ENCODE measurements at places on chromosomes 2 and 18.

GRCh38 chr18:42048158-42048557, 93.1 kb downstream of the PIK3C3 start:
- DNase-seq, result no peak

- no peak for DNase-seq
Observed at GRCh38 chr2:148666555-148666954, 22.0 kb downstream of the EPC2 start.

DNA sequence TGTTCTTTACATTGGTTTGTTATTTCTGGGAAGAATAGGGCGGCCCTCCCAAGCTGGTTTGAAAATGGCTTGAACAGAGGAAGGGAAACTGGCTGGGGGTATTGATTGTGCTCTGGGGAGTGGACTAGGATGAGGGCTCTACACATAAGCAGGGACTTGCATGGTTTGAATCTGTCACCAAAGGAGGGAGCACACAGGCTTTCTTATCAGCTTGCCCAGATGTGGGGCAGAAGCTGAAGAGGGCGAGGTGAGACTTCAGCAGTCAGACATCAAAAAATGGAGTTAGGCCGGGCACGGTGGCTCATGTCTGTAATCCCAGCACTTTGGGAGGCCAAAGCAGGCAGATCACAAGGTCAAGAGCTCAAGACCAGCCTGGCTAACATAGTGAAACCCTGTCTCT, 7.2 kb upstream of the RAB12 start:
- DNase-seq, result no peak

DNA sequence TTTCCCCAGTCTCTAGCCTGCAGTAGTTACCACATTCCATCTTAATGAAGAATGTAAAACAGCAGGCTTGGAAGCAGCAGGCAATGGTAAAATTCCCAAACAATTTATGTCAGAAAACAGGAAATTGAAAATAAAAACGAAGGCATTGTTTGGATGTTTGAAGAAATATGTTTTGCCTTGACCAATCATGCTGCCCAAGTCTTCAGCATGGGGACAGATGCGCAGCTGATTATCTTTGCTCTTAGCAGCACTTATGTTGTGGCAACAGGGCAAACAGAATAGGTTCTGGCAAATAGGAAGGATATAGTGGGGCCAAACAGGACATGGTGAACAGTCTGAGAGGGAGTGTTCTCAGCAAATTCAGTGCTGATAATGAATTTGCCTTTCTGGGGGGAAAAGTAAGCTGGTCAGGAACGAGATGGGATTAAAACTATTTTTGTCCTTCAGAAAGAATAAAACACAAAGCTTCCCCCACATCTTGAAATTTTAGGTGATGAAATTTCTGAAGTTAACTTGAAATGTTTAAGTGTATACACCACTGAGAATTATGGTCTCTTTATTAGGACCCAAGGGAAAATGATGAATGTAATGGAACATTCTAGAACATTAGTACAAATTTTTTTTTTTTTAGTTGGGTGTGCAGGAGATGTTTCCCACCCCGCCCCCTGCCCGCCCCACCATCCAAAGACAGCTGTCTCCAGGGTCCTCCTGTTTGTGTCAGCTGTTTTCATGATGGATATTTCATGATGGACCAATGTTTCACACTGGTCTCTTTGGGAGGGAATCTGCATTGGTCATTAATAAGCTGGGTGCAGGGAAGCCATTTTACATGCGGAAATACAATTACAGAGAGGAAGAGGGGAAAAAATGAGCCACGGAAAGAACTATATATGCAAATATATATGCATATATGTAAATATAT, 239.5 kb upstream of the REV1 start:
- DNase-seq, result no peak

GRCh38 chr2:213757525-213757924, 473.3 kb downstream of the SPAG16 start:
- no peak for DNase-seq

DNA sequence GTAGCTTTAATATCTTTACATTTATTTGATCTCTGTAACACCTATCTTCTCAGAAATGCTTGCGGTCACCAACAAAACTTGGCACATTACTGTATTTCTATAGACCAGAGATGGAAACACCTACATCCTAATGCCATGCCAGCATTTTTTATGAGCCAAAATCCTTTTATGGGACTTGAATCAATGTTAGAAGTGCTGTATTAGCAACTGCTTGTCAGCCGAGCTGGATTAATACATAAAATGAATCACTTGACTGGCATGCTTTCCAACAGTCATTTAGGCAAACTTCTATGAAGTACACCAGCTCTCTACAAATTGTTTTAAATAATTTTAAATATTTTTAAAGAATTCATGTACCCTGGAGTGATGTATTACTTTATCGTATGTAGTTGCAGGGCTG, 272.9 kb upstream of the NRP2 start:
- DNase-seq, result no peak

- DNase-seq, result no peak
Observed at GRCh38 chr2:122486705-122487415, 731.4 kb downstream of the TSN start.

DNA sequence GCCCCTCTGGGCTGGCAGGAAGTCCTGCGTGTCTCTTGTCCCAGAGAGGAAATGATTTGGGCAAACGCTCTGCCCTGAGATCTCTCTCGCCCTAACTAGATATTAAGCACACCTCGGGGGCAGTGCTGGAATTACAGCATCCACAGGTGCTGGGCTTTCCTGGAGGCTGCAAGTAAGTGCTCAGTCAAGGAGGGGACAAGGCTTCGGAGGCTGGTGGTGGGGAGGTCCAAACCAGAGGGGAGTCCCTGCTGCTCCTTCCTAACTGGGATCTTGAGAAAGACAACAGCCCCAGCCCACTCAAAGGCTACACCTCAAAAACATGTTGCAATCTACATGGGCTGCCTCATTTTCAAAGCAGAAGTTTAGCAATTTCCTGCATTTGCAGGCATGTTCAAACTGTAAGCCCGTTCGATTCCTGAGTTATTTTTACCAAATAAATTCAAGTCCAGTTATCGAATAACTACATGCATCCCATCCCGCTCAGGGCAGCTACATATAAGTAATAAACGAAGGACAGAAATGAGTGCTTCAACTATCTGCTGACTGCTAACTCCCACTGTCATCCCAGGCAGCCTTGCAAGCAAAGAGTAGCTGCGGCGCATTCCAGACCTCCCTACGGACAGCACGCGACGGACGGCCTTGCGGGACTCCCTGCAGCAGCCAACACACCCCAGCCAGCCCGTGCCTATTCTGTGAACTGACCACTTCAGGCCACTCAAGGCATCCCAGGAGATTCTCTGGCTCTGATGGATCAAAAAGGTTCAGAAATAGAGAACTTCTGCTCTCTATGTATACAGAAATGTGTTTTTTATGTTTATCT, 27.5 kb downstream of the ZNF516 start:
- no peak for DNase-seq

DNA sequence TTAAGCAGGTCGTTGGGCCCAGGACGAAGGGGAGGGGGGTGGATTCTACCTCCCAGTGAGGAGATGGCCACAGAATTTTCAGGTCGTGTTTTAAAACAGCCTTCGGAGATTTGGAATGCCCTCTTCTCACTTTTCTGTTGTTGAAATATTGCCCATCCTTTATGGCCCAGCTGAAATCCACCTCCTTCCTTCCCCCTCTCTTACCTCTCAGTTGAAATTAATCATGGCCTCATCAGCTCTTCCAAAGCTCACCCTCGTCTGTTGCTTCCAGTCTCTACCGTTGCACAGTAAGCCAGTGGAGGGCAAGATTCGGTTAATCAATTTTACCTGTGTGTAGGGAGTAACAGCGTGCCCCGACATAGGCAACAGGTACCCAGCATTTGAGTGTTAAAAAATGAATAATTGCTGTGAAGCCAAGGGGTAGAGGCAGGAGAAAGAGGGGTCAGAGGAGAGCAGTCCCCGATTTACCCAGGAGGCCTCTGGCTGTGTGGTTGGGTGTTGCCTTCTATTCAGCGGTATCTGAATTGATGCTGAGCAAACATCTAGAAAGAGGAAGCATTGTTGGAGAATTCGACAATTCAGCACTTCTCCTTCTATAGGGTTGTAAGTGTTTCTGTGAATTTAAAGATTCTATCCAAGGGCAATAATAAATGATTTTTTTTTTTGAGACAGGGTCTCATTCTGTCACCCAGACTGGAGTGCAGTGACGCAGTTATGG, 8.6 kb upstream of the PDIA6 start:
- DNase-seq, result no peak

DNA sequence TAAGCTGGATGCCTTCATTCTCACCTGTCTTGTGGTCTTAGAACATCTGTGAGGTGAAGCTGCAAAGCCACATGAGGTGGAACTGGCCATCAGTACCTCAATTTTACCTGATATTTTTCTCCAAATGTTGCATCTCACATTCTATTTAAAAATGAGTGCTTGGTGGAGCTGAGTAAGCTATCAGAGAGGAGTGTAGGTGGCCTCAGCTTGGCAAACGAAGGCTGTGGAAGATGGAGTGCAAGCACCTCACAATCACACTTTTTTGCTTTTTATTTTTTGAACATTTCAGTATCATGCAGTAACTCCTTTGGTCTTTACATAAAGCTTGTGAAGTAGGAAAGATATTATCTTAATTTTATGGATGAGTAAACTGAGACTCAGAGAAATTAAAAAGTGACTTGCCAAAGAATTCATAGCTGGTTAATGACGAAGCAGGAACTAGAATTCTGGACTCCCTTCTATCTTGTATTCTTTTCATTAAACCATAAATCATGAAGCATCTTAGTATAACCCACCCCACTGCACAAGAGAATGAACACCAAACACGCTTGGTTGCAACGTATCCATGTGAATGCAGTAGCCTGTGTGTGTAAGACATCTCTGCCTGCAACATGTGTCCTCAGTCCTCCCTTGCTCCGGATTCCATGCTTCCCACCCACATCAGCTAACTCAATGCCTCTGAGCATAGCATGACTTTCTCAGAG, 27.2 kb downstream of the C2orf49 start:
- DNase-seq, result no peak

DNA sequence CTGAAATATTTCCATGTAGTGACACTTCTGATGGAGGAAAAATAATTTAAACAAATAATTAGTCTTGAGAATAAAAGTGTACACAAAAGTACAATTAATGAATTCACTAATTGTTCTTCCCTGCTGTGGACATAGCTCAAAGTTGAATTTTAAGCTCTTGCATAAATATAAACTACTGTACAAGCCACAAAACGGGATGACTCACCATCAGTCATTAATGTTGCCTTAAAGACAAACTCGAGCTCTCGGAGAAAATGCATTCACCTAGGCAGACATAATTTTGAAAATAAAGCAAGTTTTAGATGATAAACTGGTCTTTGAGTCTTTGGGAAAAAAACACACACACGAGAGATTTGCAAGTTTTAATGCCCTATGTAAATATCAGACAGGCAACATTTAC, 436.4 kb downstream of the ZNF521 start:
- DNase-seq, result no peak

GRCh38 chr2:120977582-120978358, 242.1 kb downstream of the GLI2 start:
- DNase-seq, result no peak

DNA sequence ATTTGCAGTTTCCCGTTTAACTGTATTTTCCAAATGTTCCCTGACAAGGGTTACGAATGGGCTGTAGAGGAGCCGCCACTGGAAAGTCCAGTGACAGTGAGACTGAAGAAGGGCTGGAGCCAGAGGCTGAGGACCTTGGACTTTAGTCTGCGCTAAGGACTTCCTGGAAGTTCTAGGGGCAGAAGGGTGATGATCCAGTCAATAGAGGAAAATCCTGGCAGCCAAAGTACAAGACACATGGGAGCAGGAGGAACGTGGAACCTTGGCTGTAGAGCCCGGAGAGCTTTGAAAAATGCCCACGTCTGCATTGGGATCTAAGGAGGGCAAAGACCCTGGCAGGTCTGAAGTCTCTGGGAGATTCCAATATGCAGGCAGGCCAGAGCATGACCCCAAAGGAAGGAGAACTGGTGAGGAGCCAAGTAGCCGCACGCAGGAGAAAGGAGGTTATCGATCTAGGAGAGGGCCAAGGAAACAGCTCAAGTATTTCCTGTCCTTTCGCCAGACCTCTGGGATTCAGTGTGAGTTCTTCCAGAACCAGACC, 28.5 kb downstream of the MBP start:
- no peak for DNase-seq

DNA sequence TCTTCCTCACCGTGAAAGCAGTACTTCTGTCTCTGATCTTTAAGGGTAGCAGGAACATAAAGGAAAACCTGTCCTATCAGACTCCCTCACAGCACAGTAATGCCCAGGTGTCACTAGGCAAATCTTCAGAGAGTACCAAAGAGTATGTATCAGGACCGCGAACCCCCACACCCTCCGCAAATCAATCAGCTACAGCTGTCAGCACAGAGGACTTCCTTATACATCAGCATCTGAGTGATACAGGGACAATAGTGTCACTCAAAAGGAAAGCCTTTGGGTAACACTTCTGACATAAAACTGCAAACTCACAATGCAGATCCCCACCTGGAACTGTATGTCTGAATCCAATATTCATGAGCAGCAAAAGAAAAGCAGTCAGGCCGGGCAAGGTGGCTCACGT, 2.6 kb downstream of the AFG3L2 start:
- no peak for DNase-seq

DNA sequence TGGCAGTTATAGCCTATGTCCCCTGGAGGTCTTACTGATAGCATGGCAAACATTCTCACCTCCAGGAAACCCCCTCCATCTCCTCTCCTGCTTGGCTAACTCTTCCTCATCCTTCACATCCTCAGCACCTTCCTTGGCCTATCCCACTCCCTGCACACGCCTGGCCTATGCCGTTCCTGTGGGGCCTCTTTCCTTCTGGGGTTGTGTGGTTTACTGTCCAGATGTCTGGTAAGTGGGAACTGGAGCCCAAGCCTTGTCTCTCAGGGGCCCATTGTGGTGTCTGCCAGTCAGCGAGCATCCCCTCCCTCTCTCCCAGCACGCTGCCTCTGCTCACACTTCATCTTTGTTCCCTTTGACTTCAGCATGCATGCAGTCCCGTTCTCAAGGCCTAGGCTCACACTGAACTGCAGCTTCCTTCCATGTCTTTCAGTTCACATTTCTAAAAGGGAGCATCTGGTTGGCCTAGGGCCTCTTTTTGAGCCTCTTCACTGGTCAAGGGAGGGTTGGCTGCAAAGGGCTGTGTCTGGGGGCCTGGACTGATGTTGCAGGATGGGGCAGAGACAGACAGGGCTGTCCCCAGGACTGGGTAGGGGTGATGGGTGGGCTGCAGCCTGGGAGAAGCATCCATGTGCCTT, 13.1 kb downstream of the SPR start:
- DNase-seq, result no peak

DNA sequence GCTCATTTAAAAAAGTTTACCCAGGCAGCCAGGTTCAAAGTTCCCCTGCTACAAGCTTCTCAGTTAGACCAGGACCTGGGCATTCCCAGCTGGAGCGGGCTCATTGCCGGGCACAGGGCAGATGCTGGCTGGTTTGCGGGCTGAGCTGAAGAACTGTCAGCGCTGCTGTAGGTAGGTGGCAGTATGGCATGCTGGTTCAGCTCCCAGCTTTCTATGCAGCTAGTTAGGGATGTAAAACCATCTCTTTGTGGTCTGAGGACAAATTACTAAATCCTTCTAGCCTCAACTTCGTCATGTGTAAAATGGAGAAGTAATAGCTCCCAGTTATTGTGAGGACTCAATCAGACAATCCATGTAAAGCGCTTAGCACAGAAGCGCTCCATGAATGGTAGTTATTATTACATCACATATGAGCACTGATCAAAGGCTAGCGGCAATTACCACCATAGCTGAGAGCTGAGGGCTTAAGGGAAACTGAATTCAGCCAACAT, 2.4 kb upstream of the LDLRAD4 start:
- peak; percentile 61 for DNase-seq

All from NCI-H187 (cell line).